ENCODE measurements at places on chromosomes 5 and 9.
A peak's percentile ranks its signal among the peaks of the same experiment; 100 is the strongest.

- DNase-seq, result no peak
Observed at GRCh38 chr5:132371603-132371994, 2.1 kb downstream of the SLC22A5 start.

DNA sequence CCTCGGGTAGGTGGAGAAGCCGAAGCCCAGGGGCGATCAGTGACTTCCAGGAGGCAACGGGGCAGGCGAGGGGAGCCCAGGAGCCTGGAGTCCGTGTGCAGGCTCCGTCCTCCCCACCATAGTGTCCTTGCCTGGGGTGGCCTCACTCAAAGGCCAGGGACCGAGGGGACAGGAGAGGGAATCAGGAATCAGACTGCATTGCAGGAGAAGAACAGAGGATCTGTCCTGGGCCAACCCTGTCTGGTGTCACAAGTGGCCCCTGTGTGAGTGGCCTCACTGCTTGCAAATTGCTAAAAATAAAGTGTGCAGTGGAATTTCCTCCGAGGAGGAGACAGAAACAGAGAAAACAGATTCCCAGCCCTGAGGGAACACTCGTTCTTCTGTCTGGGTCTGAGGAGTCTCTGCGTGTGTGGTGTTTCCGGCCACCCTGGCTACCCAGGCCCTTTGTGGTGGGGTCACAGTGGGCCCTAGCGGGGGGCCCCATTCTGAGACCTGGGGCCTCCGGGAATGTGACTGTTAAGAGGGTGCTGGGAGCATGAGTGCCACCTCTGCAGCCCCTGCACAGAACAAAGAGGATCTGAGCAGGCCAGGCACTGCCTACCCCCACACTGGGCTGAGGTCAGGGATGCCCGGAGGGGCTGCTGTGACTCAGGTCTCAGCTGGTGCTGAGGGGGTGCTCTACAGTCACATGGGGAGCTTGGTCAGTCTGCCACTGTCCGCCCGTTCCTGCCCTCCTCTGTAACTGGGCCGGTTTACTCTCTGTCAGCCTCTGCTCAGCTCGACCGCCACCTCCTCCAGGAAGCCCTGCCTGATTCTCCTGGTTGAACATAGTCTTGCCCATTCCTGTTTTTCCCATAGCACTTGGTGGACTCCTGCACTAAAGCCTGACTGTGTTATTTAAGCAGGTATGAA lies 7.4 kb downstream of the TRAF1 start:
- peak; percentile 78 for DNase-seq

- DNase-seq, result no peak
Observed at GRCh38 chr5:36366883-36367282, 65.2 kb upstream of the RANBP3L start.

DNA sequence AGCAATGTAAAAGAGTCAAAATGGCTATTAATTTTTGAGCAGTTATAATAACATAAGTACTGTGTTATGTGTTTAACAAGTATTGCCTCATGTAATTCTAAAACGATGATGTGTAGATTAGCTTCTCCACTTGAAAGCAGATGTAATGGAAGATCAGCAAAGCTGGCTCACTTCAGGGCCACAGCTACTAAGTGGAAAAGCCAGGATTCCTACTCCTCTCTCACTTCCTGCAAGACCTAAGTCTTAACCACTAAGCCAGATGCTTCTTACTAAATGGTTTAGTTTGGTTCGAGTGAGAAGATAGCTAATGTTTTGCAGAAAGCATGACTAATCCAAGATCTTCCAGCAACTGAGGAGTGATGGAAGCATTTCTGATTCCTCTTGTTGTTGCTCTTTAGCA lies 15.7 kb upstream of the TNC start:
- no peak for DNase-seq

DNA sequence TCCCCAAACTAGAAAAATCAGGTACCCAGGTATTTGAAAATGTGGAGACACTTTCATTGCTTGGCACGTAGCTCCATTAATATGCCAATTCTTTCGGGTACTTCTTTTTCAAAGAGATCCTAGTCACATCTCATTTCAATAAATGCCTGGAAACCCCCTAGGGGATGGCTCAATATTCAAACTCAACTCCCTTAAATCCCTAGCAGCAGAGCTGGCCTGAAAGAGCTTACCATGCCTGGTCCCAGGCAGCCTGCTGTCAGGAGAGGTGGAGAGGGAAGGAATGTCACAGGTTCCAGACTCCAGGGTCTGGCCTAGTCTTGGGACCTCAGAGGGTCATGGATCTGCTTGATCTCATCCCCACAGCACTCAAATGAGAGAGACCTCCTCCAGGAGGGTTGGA lies 187.1 kb downstream of the SPOCK1 start:
- no peak for DNase-seq

- peak; percentile 57 for DNase-seq
Observed at GRCh38 chr9:134778841-134779411, 101.7 kb upstream of the FCN2 start.

DNA sequence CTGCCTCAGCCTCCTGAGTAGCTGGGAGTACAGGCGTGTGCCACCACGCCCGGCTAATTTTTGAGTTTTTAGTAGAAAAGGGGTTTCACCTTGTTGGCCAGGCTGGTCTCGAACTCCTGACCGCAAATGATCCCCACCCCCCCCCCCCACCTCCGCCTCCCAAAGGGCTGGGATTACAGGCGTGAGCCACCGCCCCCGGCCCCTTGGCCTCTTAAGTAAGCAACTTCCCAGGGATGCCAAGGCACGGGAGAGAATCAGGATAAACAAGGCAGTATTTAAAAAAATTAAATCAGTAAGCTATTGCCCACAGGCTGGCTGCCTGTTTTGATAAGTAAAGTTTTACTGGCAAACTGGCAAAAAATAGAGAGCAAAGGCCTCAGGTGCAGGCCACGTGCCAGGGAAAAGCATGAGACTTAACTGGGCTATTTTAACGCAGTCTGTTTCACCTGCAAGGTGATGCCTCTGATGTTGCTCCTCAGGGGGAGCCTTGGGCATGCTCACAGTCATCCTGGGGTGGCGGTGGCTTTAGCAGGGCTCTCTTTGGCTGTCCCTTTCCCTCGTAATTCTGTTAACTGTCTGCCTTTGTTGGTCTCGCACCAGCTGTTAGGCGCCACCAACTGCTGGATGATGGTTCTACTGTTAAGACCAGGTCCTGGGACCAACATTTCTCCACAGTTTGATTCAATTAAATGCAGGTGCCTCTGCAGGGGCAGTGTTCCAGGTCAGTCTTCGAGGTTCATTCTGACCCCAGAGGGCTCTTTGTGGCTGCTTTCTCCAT lies 19.4 kb upstream of the RNF130 start:
- no peak for DNase-seq

DNA sequence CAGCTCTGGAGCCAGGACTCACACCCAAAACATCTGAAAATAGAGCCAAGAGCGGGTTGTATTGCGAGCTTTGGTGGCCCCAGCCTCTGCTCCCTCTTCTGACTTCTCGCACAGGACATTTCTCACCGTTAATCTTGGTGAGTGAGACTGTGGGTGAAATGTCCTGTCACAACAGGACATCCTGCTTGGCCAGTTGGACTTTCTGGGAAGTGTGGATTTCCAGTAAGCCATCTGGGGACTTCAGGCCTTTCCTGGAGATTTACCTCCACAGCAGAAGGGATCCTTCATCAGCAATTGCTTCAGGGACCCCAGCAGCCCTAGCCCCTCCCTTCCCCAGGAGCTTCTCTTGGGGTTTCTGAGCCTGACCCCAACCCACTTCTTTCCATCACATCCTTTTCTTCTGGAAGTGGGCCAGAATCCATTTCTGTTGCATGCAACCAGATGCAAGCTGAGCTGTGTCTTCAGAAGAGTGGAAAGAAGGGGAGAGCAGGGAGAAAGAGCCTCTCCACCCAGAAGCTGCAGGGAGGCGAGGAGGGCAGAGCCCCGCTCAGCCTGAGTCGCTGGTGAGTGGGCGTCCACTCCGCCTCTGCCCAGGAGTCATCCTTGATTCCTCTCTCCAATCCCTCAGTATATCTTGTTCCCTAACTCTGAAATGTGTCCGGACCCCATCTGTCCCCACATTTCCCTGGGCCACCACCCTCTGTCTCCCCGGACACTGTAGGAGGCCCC lies 50.3 kb upstream of the GADD45G start:
- DNase-seq, result no peak

- no peak for DNase-seq
Observed at GRCh38 chr9:126636983-126637798, 23.5 kb downstream of the LMX1B start.

DNA sequence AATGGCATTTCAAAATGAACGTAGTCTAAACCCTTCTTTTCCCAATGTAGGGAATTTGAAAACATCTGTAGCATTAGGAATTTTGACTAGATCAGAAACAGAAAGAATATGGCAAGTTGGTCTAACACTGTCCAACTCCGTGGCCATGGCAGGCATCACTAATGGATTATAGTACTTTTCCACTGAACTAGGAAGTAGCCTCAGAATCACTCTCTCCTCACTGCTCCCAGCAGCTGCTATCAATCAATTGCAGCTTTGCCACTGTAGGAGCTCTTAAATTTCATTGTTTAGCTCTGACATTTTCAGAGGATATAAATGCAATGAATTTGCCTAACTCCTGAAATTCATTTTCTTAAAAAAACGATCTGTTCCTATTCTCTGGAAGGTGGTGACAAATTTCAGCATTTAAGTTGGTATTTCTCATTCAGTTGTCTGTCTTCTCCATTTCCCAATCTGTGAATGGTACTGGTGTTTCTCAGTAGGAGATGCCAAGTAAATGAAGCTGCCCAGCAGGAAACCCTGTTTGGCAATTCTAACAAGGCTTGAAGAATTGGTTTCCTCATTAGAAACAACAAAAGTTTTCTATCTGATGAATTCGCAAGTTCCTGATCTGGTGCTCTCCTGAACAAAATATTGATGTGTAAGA lies 64.7 kb downstream of the TLR4 start:
- no peak for DNase-seq

DNA sequence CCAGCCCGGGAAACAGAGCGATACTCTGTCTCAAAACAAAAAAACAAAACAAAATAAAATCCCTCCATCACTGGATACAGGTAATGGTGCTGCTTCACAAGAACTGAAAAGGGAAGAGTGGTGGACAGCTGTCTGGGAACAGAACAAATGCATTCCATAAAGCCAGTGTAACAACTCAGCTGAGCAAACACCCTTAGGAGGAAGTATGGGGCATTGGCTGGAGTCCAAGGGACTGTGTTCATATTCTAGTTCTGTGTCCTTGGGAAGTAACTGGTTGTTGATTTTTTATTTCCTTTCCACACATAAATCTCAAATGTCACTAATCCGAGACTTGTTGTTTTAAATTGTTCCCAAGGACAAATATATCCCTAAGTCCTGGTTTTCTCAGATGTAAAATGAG lies 38.3 kb downstream of the HTR1A start:
- DNase-seq, result no peak

DNA sequence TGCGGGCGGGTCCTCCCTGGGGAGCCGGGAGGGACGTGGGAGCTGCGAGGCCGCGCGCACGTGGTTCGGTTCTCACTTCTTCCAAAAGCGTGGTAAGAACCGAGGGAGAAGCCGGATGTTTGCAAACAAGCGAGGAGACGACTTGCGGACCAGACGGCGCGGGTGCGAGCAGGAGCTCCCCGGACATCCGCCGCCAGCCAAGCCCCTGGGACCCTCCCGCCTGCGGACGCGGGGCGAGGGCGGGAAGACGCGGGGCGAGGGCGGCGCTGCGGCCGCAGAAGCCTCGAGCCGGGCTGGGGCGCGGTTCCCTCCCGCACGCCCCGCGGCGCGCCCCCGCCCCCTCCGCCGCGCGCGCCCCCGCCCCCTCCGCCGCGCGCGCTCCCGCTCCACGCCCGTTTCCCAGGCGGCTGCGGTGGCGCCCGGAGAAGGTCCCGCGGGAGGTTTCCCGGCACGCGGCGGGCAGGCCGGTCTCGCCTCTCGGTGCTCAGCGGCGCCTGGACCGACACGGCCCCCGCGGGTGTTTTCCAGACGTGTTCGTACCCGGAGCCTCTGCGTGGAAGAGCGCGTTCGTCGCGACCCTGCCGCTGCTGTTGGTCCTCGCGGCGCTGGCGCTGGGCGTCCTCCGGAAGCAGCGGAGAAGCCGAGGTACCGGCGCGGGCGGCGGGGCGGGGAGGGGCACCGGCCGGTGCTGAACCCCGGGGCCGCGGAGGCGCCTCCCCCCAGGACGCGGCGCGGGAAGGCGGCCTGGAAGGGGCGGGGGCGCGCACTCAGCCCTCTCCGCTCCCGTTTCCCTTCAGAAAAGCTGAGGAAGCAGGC lies 12.8 kb downstream of the BTNL9 start:
- DNase-seq, result no peak

GRCh38 chr9:92176800-92177185 lies 61.6 kb upstream of the SPTLC1 start:
- DNase-seq, result no peak

- DNase-seq, result no peak
Observed at GRCh38 chr5:132839426-132840301, 9.2 kb upstream of the SHROOM1 start.

DNA sequence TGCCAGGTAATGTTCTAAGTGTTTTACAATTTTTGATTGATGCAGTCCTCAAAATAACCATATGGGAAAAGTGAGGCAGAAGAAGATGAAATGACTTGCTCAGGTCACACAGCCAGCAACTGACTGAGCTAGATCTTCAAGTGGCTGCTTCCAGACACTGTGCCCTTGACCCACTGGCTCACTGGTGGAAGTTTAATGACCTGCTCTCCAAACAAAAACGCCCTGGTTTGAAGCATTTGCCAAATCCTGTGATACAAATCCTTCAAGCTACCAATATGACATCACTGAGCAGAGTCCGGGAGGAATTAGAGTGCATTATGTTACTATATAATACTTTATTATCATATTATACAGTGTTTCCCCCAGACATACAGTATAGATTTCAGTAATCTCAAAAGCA lies 459.4 kb downstream of the GADD45G start:
- no peak for DNase-seq

DNA sequence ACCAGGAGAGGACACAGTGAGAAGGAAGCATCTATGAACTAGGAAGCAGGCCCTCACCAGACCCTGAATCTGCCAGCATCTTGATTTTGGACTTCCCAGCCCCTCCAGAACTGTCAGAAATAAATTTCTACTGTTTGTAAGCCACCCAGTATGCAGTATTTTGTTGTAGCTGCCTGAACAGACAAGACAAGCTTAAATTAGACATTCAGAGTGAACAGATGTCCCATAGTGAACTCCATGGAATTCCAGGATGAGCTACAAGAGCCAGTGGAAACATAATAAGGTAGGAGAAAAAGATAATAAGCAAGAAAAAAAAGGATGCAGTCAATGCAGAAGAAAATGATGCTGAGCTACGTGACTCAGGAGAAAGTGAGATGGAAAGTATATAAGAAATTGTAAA lies 47.8 kb upstream of the MAMDC2 start:
- no peak for DNase-seq

DNA sequence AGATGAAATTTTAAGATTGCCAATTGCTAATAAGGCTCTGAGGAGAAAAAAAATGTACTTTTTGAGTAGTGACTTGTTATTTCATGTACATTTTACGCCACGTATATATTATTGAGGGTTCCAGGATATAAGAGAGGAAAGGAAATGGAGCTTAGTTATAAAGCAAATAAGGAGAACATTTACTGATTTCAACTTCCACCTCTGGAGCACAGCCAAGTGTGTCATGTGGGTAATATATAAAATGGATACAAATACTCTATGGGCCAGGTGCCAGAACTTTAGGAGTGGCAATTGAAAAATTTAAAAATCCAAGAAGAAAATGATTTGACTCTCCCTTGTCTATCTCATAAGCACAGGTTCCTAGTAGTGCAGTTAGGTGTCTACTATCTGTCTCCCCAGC lies 45.0 kb upstream of the VLDLR start:
- DNase-seq, result no peak

- no peak for DNase-seq
Observed at GRCh38 chr5:463952-464351, 21.0 kb downstream of the EXOC3 start.
